ENCODE measurements at places on chromosomes 1 and 21.

DNA sequence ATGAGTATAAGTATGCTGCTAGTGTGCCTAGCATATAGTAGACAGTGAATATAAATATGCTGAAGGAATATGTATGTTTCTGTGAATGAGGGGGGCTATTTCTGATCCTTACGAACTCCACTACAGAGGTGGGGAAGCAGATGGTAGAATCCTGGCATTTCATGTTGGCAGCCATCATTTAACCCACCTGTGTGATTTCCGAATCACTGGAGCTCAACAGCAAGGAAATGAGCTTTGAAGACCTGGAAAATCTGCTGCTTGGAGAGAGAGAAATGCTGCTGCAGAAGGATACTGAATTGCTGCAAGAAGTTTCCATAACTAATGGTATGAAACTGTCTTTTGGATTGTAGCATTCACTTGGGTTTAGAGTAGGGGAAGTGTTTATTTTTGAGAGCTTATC lies 83.5 kb downstream of the RABGAP1L start:
- no peak for DNase-seq

DNA sequence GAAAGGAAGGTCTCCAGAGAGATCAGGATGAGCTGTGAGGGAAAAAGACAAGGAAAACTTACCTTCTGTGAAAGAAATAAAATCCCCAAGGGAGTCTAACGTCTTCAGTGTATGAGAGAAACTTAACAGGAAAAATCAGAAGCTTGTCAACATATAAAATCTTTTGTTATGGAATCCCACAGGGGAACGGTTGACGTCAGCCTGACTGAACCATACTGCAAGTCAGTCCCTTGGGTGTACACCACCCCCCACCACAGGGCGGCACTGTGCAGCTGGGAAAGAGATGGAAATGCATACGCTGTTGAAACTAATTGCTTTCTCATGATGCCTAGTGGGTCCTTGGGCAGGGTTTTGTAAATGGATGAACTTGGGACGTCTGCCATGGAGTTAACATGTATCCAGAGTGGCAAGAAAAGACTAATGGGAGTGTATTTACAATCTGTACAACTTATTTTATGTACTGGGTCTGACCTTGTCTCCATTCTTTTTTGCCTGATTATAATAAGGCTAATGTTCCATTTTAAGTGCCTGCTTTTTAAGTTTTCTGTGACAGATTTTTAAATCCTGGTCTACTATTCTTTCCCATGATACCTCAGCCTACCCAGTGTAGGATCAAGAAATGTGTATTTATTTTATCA lies 22.7 kb downstream of the UTP25 start:
- DNase-seq: peak; percentile 65

DNA sequence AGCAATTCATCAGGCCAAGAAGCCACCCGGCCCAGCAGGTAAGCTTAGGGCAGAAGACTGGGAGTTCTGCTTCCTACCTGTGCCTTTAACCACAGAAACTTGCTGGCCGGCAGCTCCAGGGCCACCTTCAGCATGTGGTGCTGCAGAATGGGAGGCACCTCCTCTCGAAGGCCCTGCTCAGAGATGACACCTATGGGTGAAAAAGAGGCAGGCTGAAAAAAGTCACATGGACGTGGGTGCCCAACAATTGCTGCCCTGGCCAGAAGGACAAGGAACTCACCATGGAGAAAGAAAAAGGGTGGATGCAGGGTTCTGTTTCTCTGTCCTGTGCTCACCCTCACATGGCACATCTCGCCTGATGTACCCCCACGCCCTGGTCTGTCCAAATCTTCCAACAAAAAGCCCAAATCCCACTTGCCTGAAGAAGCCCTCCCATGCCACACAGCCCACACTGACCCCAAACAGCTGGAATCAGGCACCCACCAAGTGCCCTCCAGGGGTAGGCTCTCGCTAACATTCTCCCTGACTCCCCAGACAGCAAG lies 33.0 kb downstream of the URB1 start:
- DNase-seq: no peak

DNA sequence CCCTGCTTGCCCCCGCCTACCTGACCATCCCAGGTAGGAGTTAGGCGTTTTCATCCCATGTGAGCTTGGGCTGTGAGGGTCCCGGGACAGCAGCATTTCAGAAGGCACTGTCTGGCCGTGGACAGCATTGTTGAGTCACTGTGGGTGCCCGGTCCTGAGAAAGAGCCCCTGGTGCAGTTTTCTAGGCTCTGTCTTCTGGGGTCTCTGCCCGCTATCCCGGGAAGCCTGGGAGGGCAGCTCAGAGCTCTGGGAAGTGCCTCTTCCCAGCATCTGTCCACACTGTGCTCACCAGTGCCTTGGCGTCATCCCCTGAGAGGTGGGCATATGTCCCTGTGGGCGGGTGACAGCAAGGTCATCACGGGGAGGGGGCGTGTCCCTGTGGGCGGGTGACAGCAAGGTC lies 11.4 kb upstream of the ZNF669 start:
- DNase-seq: no peak

- no peak for DNase-seq
These were observed 102.3 kb upstream of the CD34 start for GRCh38 chr1:208013210-208013609.

DNA sequence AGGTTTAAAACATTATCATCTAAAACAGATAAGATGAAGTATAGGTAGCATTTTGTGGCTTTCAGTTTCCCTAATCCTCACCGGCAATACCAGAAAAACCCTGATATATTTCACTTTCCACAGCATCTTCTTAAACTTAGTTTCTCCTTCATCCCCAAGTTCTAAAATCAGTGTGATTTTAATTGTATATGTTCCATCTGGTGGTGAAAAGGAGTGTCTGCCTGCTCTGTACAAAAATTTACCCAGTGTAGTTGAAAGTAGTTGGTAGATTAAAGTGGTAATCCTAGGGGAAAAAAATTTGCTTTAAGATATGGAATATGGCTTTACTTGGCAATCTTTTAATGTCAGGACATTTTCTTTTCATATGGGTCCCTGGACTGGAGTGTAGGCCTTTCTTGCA lies 74.3 kb downstream of the CEP350 start:
- DNase-seq: no peak

DNA sequence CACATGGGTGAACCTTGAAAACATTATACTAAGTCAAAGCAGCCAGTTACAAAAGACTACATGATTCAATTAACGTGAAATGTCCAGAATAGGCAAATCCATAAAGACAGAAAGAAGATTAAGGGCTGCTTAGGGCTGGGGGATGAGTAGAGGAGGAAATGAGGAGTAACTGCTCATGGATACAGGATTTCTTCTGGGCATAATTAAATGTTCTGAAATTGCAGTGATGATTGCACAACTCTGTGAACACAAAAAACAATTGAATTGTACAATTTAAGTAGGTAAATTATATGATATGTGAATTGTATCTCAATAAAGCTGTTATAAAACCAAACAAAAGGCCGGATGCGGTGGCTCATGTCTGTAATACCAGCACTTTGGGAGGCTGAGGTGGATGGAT lies 52.2 kb downstream of the RERE start:
- no peak for DNase-seq

GRCh38 chr1:184890539-184890973 lies 83.8 kb downstream of the NIBAN1 start:
- peak; percentile 54 for DNase-seq

DNA sequence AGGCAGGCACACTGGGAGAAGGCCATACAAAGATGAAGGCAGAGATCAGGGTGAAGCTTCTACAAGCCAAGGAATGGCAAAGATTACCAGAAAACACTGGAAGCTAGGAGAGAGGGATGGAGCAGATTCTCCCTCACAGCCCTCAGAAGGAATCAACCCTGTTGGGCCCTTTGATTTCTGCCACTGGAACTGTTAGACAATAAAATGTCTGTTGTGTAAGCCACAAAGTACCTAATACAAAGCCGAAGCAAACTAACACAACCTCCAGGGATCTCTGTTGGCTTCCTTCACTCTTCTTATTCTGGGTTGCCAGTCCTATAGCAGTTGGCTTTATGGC lies 1.7 kb upstream of the PLA2G2A start:
- no peak for DNase-seq

DNA sequence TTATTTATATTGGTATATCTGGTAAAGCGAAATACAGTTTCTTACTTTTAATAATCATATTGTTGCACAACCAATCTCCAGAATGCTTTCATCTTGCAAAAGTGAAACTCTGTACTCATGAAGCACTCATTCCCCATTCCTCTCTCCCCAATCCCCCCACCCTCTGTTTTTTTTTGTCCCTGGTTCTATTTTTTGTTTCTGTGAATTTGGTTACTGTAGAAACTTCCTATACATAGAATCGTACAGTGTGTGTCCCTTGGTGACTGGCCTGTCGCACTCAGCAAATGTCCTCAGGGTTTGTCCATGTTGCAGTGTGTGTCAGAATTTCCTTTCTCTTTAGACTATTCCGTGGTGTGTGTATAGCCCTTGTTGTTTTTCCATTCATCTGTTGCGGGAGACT lies 7.9 kb upstream of the NLRP3 start:
- no peak for DNase-seq

DNA sequence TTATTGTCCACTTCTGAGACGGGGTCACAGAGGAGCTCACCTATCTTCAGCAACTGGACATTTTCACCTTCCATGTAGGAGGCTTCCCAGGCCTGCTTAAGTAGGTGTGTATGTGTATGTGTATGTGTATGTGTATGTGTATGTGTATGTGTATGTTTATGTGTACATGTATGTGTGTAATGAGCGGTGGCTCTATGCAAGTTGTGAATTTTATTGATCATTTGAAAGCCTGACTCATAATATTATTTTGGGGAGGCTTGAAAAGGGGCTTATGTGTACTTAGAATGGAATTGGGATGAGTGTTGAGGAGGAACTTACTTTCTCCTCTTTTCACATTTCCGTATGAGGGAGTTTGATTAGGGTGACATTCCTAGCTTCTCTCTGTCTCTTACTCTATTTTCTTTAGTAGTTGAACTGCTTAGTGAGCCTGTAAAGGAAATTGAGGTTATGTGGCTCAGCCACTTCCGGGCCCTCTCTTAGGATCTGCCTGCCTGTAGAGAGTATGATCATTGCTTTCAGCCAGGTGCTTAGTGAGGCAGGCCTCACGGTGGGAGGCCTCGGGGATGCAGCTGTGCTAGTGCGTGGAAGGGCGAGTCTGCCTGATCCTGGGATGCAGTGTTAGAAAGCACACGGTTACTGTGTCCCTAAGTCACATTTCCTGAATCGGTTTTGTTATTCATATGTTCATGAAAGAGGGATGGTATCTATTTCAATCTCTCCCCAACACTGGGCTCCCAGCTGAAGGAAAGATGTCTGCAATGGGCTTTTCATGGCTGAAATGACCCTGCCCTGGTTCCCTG lies 61.0 kb downstream of the IER5 start:
- peak; percentile 73 for DNase-seq

DNA sequence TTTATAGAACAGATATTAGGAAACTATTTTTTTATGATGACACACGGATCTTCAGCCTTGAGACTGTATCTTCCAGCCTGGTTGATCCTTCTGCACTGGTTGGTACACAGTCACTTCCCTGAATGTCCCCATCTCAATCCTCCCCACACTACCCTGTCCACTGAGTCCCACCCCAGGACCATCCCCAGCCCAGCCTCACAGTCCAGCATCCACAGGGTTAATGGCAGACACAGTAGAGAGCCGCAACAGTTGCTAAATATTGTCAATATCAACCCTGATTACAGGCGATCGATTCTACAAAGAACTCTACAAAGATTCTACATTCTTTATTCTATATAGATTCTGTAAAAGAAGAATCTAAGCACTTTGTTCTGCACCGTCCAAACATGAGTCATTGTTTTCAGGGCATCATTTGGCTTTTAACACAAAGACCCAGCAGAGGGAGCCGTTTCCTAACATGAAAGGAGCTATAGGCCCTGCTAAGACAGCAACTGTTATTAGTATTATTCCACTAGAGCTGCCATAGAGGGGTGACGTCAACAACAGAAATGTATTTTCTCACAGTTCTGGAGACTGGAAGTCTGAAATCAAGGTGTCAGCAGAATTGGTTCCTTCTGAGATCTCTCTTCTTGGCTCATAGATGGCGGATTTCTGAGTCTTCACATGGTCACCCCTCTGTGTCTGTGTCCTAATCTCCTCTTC lies 30.1 kb upstream of the IFNAR2 start:
- DNase-seq: peak; percentile 79

DNA sequence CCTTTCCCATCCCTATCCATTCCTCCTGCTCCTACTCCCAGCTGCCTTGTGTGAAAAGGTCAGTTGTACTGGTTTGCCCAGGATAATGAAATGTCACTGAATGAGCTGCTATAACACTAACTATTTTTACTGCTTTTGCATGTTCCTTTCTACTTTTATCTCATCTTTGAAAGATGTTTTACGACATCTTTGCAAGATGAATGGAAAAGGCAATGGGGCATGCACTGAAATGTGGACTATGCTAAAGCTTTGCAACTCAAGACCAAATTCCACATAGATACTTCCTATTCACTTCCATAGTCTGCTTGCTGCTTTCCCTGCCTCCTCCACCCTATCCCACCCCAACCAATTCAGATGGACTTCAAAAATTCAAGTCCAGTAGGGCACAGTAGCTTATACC lies 111.3 kb downstream of the SETD4 start:
- DNase-seq: no peak

- no peak for DNase-seq
These were observed 917 bp downstream of the ETNK2 start for GRCh38 chr1:204150702-204151551.

- DNase-seq: no peak
These were observed 13.8 kb downstream of the TRIM46 start for GRCh38 chr1:155187456-155187891.

DNA sequence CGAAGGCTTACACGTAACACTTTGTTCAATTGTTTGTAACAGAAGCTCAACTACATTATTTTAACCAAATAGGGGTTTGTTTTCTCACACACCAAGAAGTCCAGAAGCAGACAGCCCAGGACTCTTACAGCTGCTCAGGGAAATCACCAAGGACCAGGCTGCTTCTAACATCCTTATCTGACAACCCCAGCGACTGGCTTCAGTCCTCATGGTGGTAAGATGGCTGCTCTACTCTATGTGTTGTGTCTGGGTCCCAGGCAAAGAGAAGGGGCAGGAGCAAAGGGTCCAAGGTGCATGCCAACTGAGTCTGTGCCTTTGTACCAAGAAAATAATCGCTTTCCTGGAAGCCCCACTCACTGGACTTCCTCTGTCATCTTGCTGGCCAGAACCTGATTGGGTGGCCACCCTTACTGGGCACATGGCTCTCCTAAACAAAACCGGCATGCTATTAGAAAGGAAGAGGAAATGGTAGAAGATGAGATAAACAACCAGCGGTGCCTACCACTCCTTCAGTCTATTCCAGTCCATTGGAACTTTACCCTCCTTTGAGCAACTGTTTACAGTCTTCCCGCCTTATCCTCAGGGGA lies 34.1 kb upstream of the LRRC8D start:
- no peak for DNase-seq

GRCh38 chr1:229758101-229759036 lies 132.3 kb downstream of the URB2 start:
- no peak for DNase-seq

- peak; percentile 70 for DNase-seq
These were observed 36.7 kb downstream of the ZNF695 start for GRCh38 chr1:246971090-246971721.

GRCh38 chr1:23424293-23425192 lies at the start of gene TCEA3:
Gene TCEA3 (minus strand): TSS chr1:23424748. CDS start chr1:23424633, 115 bp downstream.
- peak; percentile 32 for DNase-seq

DNA sequence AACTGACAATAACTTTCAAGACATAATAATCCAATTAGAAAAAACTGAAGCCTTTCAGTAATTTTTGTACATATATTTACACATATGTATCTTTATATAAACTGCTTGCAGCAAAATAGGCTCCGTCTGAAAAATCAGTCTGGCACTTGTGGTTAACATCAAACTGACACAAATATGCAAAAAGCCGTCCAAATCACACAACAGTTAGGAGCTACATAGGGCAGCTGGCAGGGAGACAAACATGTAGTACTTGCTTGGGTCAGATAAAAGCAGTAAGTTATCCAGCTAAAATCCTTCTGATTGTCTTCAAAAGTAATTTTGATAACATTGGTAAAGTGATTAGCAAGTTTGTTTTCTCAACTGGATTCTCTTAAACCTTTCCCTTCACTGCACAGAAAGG lies 14.7 kb upstream of the GUCA2A start:
- DNase-seq: no peak
